ENCODE measurements at places on chromosomes 5 and 9.

DNA sequence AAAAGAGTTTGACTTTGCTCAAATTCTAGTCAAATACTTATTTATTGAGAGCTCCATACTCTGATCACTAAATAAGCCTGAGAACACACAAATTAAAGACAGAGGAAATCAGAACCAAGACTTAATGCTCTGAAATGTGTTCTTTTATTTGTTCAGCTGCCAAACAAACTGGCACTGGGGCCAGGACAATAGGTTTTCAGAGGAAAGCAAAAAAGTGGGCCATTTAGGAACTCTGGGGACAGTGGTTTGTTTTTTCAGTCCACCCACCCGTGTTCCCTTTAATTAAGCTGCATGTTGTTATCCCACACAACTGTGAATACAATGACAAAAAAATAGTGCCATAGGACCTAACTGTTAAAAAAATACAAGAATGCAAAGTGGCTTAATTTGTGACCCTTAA is 95.4 kb upstream of the RETREG1 start:
- DNase-seq = no peak

- no peak for DNase-seq
These were observed 1.7 kb upstream of the TOR4A start for GRCh38 chr9:137275588-137276472.

GRCh38 chr5:74093561-74093960 is 467.6 kb downstream of the ARHGEF28 start:
- DNase-seq = no peak

DNA sequence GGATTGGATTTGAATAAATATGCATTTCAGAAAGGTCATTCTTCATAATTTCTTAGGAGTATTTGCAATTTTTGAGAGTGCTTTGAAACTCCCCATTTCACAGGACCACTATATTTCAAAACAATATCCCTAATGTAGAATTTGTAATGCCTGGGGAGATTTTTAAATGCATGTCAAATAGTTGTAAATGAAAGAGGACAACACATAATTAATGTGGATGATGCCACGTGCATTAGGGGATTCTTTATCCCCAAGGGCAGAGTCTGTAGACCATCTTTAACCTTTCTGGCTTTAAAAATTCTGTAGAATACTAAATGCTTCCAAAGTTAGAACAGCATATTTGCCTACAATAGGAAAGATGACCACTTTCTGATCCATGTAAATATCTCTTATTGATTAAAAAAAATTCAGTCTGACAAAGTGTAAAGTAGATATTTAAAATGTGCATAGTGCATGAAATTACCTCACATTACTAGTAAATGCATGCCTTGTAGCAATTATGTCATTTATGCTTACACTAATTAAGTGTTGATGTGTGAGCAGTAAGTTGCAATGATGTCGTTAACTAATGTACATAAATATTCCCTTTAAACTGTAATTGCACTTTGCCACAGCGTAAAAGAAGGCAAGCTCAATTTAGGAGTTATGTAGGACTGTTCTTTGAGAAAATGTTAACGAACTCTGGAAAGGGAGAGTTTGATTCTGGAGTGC is 416.1 kb downstream of the PSAT1 start:
- no peak for DNase-seq

- no peak for DNase-seq
These were observed 13.3 kb downstream of the ODF2 start for GRCh38 chr9:128469070-128469469.

GRCh38 chr9:134571946-134572917 is 69.4 kb upstream of the COL5A1 start:
- no peak for DNase-seq
